NCI-H187 (cell line): ENCODE measurements at places on chromosomes 6 and 20.

DNA sequence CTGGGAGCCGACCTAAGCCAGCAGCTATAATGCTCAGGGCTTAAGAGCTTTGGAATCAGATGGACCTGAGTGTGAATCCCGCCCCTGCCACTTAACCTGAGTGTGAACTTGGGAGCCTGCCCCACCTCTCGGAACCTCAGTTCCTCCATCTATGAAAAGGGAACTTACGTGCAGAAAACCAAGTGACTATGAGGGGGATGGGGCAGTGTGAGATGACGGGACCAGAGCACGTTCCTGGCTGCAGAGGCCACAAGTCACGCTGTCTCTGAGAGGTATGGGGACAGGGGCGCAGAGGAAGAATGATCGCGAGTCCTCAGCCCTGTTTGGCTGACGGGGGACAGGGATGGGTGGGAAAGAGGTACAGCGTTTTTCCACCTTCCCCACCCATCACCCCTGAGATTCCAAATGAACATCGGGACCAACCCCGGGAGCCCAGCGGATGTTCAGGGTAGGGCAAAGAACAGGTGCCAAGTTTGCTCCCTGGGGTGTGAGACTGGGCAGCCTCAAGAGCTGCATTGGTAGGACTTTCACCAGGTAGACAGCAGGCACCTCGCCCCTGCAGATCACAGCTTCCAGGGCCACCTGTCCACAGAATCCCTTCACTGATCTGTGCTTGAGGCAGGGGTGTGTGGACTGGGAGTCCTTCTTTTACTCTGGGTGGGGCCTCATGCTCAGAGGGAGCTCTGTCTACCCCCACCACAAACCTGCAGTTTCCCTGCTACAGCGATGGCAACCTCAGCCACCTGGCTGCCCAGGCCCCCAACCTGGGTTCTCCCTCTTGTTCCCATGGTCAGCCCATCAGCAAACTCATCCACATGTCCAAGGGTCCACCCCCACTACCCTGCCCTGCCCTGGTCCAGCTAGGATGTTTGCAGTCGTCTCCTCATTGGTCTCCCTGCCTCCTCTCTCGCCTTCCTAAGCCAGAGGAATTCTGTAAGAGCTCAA lies 85.8 kb downstream of the CEBPB start:
- no peak for DNase-seq

DNA sequence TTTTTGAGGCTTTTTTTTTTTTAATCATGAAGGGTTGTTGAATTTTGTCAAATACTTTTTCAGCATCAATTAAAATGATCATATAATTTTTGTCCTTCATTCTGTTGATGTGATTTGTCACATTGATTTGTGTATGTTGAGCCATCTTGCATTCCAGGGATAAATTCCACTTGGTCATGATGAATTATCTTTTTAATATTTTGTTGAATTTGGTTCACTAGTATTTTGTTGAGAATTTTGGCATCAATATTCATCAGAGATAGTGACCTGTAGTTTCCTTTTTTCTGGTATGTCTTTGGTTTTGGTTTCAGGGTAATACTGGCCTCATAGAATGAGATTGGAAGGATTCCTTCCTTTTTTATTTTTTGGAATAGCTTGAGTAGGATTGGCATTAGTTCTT lies 221.9 kb upstream of the ZNF217 start:
- DNase-seq: no peak

DNA sequence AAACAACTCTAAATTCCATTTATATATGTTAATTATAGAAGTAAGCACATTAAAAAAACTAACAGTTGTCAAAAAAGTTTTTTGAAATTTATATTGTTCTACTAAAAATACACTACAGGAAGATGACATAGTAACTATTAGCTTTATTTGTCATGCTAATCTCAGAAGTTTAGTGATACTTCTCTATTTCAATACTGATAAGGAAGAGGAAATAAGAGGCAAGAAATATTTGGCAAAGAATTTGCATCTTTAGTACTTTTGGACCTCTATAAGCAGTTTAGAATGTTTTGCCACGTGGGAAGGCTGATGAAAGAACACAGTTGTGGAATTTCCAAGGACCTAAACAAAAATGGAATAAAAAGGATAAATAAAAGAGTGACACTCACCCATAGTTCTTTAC lies 12.6 kb downstream of the IFNGR1 start:
- DNase-seq: no peak

GRCh38 chr20:16062661-16063581 lies 510.3 kb downstream of the KIF16B start:
- DNase-seq: no peak

GRCh38 chr20:60062431-60063047 lies 104.3 kb downstream of the CDH26 start:
- DNase-seq: peak; percentile 29

GRCh38 chr6:14781772-14782525 lies 463.9 kb upstream of the JARID2 start:
- DNase-seq: peak; percentile 84
